ENCODE measurements at places on chromosomes 12 and 14.

GRCh38 chr14:70616646-70617045, 16.2 kb upstream of the MED6 start:
- no peak for DNase-seq

DNA sequence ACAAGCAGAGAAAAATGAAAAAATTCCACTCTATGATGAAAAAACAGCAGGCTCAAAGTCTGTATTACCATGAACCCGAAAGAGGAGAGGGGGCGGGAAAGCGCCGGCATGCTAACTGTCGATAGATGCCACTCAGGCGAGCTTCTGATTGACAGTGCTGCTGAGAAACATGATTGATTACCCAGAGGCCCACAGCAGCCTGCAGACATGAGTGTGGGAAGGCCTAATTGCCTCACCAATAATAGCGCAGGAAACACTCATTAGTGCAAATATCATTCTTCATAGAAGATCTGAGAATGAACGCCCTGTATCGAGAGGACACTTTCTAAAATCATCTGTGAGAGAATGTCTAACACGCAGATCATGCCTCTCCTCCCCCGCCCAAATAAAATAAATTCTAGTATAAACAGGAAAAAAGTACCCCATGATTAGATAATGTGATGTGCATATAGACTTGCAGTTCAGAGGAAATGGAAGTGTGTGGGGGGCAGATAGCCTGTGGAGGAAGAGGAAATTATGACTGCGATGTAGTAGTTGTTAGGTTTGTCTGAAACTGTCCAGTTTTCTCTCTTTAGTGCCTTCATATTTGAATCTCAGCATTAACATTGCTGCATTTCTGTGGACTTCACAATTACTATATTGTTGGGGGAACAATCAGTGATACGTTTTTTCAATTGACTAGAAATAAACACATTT, 15.6 kb downstream of the TPH2 start:
- DNase-seq: no peak

DNA sequence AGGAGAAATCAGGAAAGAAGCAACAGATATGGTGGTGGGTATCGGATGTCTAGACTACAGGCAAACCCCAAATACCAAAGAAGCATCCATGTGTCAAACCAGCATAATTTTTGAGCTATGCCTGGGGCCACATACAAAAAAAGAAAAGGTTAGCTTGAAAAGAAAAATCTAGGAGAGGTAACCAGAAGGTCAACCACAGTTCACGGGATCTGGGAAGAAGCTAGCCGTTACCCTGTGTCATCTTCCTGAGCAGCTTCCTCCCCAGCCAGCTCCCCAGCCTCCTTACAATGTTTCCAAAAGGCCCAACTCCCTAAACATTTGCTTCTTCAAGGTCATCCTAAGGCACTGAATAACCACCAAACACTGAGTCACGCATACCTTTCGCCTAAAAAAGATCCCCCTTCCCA, 3.1 kb downstream of the SINHCAF start:
- DNase-seq: no peak

- DNase-seq: no peak
These were observed 92.4 kb downstream of the PHLDA1 start for GRCh38 chr12:75939016-75939642.

DNA sequence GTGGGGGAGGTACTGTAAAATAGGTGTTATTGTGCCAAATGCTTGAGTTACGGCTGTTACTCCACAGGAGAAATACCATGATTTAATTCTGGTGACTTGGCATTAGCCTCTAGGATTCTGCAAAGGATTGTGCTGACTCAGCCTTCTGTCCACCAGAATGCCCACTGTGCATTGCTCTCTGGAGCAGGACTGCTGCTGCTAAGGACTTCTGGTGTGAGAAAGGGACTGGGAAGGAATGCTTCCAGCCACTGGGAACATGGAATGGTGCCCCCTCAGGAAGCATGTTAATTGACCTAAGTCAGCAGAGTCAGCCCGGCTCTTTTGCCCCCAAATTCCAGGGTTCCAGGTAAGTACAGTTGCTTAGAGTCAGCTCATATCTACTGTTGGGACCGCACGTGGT, 32.9 kb downstream of the ZFHX2 start:
- DNase-seq: no peak

- DNase-seq: no peak
These were observed 57.5 kb downstream of the ARHGAP5 start for GRCh38 chr14:32134448-32135097.

GRCh38 chr12:1498199-1498740, 96.1 kb downstream of the FBXL14 start:
- DNase-seq: no peak

- DNase-seq: no peak
These were observed 23.6 kb downstream of the RFLNA start for GRCh38 chr12:124318278-124319020.

GRCh38 chr12:57118711-57119271, 7.6 kb upstream of the STAT6 start:
- DNase-seq: no peak

DNA sequence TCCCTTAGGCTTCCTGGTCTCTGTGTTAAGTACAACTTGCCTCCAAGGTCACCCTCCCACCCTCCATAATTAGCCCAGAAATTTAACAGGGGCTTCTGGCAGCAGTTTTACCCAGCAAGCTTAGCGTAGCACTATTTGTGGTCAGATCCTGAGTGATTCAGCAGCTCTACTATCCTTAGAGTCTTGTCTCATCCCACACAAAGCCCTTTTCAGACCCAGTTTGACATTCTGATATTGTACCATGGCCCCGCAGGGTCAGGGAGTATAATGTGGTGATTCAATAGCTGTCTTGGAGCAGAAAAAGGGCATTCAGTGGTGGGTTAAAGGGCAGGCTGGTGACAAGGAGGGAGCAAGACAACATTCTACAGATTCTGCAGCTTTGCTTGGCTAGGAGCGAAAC, 153.8 kb upstream of the DDHD1 start:
- no peak for DNase-seq

DNA sequence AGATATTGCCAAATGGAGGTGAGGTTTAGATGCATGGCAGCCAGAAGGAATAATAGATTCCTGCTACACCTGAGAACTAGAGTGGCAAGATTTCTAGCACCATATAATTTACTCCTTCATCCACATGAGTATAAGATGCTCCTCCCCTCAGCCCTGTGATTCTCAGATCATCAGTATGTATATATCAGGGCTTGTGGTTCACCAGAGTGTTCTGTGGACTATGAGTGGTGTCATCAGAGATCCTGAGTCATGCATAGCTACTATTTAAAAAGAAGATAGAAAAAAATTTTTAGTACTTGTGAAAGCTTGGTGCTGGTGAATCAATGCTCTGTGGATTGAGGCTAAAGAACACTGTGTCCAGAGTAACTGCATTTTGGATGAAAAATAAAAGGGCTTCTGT, 285.9 kb downstream of the BMP4 start:
- no peak for DNase-seq

DNA sequence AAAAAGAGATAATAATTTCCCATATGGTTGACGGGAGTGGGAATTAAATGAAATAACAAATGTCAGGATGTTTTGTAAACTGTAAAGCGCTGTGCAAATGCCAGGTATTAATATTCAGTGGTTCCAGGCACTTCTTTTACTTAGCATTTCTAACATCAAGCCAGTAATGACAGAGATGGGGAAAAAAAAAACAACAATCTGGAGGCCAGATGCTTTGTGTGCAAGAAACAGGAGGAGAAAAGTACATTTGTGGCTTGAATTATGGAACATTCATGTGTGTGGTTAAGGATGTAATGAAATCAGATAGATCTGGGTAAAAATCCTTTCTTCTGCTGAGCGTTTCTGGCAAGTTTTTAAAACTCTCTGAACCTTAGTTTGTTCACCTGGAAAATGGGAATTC, 509.6 kb downstream of the FUT8 start:
- DNase-seq: no peak

DNA sequence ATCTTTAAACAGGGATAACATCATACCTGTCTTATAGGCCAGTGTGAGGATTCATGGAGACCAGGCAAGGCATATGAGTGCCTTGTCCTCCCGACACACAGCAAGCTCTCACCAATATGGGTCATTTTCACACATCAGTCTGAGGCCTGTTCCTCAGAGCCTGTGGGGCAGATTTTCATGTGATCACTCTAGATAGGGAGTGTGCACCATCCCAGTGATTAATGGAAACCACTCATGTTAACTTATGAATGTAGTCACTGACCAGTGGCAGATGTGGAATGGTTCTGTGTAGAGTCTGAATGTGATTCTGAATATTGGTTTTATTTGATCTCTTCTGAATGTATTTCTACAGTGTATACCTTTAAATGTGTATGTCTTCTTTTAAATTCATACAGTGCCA, 219.7 kb upstream of the SFSWAP start:
- no peak for DNase-seq

GRCh38 chr12:21690704-21691368, 33.2 kb upstream of the LDHB start:
- no peak for DNase-seq

- no peak for DNase-seq
These were observed 2.8 kb upstream of the A2ML1 start for GRCh38 chr12:8819666-8819980.

DNA sequence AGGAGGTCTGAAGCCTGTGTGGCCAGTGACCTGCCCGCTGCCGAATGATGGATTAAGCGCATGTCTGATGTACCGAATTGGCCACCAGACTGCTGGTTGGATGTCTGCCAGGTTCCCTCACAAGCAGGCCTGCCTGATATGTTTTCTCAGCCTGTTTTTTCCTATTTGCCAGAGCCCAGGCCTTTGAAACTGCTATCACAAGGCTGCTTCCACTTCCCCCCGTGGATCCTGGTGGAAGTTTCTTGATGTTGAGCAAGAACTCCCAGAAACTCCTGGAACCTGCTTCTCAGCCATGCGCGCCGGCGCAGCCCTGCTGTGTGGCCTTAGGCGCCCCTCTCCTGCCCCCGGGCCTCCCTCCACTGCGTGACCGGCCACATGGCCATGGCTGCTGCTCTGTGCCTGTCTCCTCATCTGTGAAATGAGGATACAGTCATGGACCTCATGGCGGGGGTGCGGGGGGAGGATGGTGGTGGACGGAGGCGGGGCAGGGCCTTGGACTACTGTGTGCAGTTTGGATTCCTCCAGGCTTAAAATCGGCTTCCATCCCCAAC, 56.6 kb downstream of the CALM1 start:
- DNase-seq: no peak

DNA sequence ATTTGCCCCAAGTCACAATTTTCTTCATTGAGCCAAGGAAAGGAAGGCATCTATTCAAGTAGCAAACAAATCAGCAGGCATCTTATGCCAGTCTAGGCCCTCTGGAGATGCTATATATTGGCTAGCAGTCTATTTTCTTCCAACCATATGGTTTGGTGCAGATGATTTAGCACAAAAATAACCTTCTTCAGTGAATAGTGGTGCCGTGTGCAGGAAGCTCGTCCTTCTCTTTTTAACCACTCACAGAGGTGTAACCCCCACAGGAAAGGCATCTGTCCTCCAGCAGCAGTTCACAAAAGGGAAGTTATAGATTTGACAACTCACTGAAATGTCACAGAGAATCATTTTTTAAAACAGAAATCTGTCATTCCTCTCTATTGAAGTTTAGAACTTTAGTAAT, 445.7 kb upstream of the SYT1 start:
- DNase-seq: no peak

GRCh38 chr12:574475-575128, 88.6 kb downstream of the NINJ2 start:
- peak; percentile 41 for DNase-seq

DNA sequence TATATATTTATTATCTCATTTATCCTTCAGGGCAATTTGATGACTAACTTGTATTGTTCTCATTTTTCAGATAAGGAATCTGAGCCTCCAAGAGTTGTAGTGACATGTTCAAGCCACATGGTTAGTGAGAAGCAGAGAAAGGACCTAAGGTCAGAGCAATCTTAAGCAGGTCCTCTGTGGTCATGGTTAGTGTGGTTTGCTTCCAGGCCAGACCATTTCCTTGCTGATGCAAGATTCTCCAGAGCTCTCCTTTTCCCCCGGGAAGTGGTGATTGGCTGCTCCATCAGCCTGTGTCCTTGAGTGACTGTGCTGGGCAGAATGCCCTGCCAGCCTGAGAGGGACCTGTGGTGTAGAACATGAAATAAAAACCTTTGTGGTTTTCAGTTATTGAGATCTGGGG, 141.3 kb downstream of the KTN1 start:
- no peak for DNase-seq

- no peak for DNase-seq
These were observed 38.0 kb downstream of the HECTD4 start for GRCh38 chr12:112344220-112344619.

DNA sequence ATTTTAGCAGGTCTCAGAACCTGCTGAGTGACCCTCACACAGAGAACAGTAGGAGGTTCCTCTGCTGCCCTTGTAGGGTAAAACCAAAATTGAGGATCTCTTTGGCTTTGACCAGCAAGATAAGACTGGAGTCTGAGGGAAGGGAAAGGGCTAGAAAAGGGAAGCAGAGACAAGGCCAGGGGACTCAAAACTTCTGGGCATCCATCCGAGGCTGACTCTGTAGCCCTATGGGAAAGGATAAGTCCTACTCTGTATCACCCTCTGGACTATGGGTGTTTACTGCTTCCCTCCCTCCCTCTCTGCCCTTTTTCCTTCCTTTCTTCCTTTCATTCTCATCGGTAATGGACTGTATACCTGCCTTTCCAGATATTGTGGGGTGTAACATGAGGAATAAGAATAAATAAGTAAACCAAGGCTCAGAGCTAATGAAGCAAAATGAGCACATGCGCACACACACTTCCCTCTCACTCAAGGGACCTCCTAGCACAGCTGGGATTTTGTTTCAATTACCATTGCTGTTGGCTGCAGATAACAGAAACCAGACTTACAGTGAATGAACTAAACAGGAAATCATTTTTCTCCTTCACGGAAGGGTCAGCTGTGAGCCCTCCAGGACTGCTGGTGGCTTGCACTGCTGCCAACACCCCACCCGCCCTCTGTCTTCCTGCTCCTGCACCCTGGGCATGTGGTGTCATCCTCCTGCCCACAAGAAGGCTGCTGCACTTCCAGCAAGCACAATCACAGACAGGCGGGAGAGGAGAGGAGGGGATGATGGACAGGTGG, 404.4 kb upstream of the CCDC196 start:
- DNase-seq: no peak

- DNase-seq: peak; percentile 47
These were observed 154.1 kb upstream of the ATP2B1 start for GRCh38 chr12:89862511-89863445.

- no peak for DNase-seq
These were observed 57.0 kb downstream of the TEAD4 start for GRCh38 chr12:3016191-3016590.

DNA sequence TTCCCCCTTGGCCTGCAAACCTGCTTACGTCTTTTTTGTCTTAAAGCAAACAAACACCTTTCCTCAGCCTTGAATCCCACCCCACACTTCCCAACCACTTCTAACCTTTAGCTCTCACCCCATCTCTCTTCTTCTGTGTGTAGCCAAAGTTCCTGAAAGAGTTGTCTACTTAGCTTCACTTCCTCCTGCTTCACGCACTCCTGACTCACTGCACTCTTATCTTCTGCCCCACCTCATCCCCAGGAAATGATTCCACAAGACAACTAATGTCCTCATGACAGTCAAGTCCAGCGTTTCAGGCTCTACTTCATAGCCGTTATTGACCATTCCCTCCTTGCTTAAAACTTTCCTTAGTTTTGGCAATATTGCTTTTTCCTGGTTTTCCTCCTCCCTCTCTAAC, 22.4 kb downstream of the EIF2B2 start:
- DNase-seq: no peak

All from activated T-cell treated with anti-CD3 and anti-CD28 coated beads, Interleukin-2, amount 50 U/mL, for 48 hours (primary cell).